ENCODE measurements at places on chromosomes 11 and 22.

- no peak for DNase-seq
Observed at GRCh38 chr11:57584341-57584740, 13.1 kb upstream of the SERPING1 start.

- DNase-seq = no peak
Observed at GRCh38 chr11:66810576-66811185, 32.6 kb upstream of the RCE1 start.

GRCh38 chr11:63532799-63533475 is 3.7 kb upstream of the PLAAT4 start:
- DNase-seq = no peak

- DNase-seq = no peak
Observed at GRCh38 chr22:46449974-46450745, 87.3 kb downstream of the CELSR1 start.

DNA sequence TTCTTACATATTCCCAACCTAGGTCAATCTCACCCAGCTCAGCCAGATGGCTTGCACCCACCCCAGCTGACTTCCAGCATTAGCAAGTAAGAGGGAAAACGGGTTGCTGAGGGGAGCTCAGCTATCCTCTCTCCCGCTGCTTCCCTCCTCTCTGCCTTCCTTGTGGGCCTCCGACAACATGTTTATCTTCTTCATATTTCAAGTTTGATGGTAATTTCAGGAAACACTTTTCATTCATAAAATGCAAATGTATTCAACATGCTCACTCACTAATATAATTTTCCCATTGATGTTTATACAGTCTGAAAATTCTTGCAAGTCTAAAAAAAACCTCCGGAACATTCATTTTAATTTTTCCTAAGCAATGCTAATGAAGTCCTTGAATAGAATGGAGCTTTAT is 372.5 kb upstream of the B3GAT1 start:
- no peak for DNase-seq

GRCh38 chr11:102223859-102224258 is 93.4 kb upstream of the BIRC3 start:
- DNase-seq = peak; percentile 84

- peak; percentile 26 for DNase-seq
Observed at GRCh38 chr11:68146704-68147474, 25.7 kb upstream of the CHKA start.

GRCh38 chr11:84022201-84022600 is 736.0 kb upstream of the CCDC90B start:
- no peak for DNase-seq

- DNase-seq = no peak
Observed at GRCh38 chr11:90783111-90783510, 560.3 kb upstream of the CHORDC1 start.

DNA sequence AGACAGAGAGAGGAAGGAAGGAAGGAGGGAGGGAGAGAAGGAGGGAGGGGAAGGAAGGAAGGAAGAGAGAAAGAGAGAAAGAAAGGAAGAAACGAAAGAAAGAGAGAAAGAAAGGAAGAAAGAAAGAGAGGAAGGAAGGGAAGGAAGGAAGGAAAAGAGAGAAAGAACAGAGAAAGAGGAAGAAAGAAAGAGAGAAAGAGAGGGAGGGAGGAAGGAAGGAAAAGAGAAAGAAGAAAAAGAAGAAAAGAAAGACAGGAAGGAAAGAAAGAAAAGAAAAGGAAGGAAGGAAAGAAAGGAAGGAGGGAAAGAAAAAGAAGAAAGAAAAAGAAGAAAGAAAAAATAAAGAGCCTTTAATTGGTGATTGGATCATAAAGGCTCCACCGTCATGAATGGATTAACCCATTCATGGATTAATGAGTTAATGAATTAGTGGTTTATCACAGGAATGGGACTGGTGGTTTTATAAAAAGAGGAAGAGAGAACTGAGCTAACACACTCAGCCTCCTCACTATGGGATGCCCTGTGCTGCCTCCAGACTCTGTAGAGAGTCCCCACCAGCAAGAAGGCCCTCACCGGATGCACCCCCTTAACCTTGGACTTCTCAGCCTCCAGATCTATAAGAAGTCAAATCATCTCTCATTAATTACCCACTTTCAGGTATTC is 9.0 kb upstream of the PLAAT2 start:
- no peak for DNase-seq

DNA sequence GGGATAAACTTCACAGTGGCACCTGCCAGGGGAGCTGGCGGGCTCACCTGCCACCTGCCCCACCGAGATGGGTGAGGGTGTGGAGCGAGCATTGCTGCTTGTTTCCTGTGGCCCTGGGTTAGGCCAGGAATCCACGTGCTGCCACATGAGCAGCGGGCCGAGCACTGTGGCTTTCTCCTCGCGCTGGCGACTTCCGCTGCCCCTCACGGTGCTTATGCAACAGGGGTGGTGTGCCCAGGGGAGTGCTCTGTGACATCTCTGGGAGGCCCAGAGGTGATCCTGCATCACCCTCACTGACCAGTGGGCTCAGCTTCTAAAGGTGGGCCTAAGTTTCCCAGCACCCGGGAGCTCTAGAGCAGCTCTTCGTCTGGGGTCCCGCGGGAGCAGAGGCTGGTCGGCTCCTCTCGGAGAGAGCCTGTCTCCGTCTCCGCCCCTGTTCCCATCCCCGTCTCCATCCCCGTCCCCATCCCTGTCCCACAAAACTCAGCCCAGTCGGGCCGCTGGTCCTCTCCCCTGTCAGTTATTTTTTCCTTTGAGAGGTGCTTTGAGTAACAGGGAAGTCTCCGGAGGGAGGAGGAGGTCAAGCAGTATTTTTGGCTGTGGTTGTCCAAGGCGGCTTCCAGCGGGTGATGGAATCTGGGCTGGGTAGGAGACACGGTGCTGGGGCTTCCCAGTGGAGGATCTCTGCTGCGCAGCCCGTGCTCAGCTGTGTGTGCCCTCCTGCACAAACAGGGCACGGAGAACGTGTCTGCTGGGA is 42.5 kb downstream of the AP2A2 start:
- DNase-seq = no peak

DNA sequence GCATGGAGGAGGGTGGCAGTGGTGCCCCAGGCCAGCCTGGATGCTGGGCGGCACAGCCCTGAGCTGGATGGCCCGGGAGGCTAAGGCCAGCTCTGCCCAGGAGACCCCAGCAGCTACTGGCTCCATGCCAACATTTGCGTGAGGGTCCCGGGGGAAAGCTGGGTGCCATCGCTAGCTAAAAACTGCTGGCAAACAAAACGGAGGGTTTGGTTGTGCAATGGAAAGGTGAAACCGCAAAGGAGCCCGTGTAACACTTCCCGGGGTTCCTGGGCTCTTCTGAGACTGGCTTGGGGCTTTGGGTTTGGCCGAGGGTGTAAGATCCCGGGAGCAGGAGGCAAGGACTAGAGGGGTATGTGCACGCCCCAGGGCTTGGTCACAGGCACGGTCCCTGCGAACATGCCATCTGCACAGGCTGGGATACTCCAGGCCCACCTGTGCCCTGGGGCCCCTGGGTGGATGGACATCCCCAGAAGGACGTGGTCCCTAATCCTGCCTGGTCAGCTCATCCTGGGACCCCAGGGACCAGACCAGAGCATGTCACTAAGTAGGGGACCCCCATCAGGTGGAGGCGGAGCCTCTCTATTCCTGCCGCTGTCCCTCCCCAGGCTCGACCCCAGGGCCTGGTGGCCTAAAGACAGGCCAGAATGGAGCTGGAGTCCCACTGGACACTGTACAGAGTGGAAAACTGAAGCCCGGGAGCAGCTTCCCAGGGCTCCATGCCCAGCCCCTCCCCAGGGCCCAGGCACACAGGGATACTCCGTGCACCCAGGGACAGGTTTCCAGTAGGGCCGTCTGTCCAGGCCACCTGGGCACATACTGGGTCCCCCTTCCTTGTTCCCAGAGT is 44.6 kb downstream of the IGF2 start:
- no peak for DNase-seq

DNA sequence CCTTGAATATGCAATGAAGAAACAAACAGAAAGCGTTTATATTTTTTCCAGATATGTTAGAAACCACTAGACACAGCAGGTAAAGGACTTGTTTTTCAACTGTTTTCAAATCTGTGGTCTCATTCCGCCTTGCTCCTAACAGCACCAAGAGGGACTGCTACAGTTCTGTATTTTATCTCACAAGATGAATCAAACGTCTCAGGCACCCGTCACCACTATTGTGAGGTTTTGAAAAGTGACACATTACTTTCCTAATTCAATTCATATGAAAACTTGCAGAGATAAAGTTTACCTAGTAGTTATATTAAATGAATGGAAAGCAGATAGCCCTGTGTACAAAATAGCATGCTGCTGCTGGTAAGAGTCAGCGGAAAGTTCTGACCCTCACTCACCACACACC is 386.3 kb downstream of the ETS1 start:
- no peak for DNase-seq

- no peak for DNase-seq
Observed at GRCh38 chr11:116384407-116384806, 388.4 kb downstream of the BUD13 start.

DNA sequence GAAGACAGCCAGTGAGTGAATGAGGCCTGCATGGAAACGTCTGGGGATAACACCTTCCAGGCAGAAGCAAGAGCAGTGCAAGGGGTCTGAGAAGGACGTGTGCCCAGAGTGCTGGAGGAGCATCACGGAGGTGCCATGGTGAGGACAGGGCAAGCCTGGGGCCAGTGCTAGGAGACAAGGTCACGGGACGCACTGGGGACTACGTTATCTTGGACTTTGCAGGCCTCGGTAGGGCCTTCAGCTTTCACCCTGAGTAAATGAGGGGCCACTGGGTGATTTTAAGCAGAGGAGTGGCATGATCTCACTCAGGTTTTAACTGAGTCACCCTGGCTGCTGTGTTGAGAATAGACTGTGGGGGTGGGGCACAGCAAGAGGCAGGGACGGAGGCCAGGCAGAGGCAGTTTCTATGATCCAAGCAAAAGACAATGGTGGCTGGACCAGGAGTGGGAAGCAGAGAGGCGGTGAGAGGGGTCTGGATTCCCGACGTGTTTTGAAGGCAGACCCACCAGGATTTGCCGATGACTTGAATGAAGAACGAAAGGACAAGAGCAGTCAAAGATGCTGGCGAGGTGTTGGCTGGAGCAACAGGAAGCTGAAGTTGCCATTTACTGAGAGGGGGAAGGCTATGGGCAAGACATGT is 102.7 kb upstream of the PARVA start:
- DNase-seq = no peak

DNA sequence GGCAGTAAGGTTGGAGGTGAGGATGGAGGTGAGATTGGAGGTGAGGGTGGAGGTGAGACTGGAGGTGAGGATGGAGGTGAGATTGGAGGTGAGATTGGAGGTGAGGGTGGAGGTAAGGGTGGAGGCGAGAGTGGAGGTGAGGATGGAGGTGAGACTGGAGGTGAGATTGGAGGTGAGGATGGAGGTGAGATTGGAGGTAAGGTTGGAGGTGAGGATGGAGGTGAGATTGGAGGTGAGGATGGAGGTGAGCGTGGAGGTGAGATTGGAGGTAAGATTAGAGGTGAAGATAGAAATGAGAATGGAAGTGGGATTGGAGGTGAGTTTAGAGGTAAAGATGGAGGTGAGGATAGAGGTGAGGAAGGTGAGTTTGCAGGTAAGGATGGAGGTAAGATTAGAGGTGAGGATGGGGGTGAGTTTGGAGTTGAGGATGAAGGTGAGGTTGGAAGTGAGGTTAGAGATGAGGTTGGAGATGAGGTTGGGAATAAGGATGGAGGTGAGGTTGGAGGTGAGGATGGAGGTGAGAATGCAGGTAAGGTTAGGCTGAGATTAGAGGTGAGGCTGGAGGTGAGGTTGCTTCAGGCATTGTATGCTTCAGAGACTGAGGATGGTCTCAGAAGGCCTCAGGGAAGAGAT is 12.2 kb downstream of the NCF4 start:
- no peak for DNase-seq

DNA sequence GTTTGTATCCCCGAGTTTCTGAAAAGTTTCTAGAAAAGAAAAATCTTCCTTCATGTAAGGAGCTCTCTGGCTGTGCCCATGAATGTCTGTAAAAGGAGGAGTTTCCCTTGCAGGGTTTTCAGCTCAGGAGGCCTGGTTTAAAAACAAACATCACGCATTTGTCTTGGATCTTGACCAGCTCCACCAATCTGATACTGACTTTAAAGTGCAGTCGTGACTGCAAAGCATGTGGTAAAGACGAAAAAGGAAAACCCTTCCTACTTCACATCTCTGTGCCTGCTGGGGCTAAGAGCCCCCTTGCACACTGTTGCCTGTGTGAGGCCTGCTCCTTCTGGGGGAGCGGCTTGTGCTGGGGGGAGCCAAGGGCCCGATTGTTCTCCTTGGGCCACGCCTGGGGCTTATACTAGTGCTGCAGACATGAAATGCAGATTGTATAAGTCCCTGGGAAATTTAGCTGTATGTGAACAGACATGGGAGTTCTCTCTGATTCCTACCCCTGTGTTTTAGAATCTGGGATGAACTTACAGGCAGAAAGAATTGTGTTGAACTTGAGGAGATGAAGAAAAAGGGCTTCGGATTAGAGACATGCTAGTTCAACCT is 62.1 kb downstream of the ADAMTS15 start:
- no peak for DNase-seq

Data from RWPE1 (cell line).